ENCODE measurements at places on chromosomes 6 and 20. TPM values are rescaled to one million over a fixed set of nuclear protein-coding genes. Genes with fewer than 3 reads are reported as not detected.

- DNase-seq, result no peak
These were observed 47.1 kb upstream of the EDN3 start for GRCh38 chr20:59253325-59253724.

DNA sequence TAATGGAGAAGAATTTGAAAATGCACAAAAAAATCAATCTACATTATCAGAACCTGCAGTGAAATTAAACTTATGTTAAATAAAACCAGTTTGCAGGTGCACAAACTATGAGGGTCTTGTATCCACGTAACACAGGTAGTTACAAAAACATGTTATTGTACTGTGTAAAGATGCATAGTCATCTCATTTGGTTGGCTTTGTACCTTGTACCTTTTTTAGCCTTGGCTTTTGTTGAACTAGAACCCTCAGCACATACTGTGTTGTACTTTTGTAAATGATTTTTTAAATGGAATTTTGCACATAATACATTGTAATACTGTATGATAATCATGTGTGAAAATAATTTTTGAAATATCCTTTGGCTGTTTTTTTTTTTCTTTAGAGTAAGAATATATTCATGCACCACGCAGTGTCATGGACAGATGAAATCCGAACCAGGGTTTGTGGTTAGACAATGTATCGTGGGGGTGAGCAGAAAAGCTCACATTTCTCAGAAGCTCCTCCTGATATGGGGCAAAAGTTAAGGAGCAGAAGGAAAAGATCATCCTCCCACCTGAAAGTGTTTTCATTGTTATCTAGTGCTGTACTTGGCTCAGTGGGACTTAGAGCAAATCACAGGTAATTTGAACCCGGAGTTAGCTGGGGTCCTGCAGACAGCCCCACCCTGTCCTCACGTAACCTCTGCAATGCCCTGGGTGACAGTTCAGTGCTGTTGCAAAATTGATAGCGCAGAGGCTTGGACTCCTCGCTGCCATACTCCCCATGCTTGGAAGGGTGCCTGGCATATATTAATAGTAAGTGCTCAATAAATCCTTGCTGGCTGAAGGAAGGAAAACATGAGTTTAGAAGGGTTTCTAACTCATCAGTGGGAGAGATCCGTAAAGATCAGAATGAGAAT, 14.8 kb upstream of the NAA20 start:
- no peak for DNase-seq

DNA sequence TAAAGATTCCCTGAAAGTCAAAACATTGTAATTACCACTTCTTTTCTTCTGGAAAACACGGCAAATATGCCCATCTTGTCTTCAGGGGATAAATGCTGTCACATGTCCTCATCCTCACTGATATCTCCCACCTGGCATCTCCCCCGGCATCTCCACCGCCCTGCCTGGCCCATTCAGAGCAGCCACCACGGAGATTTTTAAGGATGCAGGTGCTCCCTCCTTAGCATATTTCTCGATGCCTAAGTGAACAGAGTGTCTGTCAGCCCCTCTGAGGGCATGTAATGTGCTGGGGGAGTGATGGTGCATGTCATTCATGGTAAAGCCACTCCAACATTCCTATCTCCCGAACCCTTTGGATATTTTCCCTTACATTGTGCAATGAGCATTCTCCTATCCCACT, 215.5 kb downstream of the PREX1 start:
- DNase-seq, result no peak

The FLOT1 gene
- total RNA-seq, result 196 TPM

The GRM1 gene
- 30.9 TPM for total RNA-seq

The GATA5 gene
- total RNA-seq, result not detected

The TRIM10 gene
- total RNA-seq, result not detected

- no peak for DNase-seq
These were observed 230.0 kb upstream of the SULF2 start for GRCh38 chr20:48015141-48015910.

The PLA2G7 gene
- total RNA-seq, result 4.9 TPM

DNA sequence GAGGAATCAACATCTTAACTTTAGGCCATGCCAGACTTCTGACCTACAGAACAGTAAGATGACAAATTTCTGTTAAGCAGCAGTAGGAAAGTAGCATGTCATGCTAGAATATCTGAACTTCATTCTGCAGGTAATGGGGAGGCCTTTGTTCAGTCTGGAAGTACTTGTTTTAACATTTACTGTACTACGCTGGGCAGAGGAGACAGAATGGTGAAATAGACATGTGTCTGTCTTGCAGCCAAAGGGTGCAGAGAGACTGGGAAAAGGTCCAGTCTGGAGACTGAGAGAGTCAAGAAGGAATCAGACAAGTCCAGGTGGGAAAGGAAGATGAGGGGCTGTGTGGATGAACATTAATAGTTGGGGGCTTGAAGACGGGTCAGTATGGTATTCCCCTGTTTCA, 17.5 kb upstream of the ZBTB2 start:
- no peak for DNase-seq

All from dorsolateral prefrontal cortex (tissue), 122 donors.